ENCODE measurements at places on chromosomes 12 and 14. TPM values are rescaled to one million over a fixed set of nuclear protein-coding genes. Genes with fewer than 3 reads are reported as not detected.

GRCh38 chr12:69501154-69501895 lies 31.1 kb downstream of the FRS2 start:
- no peak for DNase-seq

DNA sequence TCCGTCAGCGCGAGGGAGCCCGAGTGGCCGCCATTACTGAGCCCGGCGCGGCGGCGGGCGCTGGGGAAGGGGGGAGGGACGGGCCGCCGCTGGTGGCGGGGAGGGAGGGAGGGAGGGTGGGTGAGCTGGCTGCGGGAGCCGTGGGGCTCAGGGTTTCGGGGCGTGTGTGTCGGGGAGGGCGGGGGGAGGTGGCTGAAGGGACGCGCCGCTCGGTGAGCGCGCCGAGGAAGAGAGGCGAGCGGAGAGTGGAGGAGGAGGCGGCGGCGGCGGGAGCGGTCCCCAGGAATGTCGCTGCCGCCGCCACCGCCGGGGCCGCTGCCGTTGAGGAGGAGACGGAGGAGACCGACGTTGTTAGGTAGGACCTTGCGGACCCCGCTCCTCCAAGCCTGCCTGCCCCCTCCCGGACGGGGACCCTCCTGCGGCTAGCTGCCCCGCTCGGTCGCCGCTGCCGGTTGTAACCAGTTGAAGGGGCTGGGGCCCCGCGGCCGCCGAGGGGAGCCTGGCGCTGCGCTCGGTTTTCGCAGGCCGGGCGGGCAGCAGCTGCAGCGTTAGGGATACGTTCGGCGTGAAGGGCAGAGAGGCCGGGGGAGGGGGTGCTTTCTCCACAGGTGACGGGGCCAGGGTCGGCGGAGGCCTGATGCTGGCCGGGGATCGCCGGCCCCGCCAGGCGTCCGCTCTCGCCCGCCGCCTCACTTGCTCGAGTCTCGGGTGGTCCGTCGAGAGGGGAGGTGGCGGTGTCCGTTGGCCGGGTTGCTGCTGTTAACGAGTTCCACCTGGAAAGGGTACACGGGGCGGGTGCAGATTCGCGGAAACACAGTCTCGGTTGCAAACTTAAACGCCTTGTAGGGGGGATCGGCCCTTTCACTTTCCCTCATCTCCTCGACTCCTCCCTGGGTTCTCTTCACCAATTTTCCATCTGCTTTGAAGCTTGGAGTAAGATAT lies at the start of gene ARHGAP5:
ARHGAP5 (plus strand) TSS at position 224 of the 942 bp plus-strand sequence. CDS start 13,366 bp downstream, outside the sequence.
- peak; percentile 61 for DNase-seq

- DNase-seq, result no peak
These were observed 192.5 kb upstream of the SYT1 start for GRCh38 chr12:78672033-78672432.

DNA sequence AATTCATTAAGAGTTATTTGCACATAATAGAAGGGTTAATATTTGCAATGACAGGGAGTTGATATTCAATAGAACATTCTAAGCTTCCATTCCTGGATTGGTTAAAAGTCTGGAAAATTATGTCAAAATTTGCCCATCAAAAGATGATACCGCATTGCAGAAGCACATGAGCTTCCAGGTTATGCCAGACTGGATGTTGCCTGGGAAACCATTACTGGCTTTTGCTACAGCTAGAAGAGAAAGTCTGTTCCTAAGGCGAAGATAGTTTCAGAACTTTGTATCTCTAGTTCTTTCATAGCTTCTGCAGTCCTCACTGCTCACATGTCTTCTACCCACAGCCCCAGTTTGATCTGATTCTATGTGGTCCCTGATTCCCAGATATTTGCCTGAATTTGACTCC lies 122.4 kb upstream of the AMIGO2 start:
- no peak for DNase-seq

- DNase-seq, result no peak
These were observed 28.8 kb downstream of the HECTD4 start for GRCh38 chr12:112353393-112353792.

DNA sequence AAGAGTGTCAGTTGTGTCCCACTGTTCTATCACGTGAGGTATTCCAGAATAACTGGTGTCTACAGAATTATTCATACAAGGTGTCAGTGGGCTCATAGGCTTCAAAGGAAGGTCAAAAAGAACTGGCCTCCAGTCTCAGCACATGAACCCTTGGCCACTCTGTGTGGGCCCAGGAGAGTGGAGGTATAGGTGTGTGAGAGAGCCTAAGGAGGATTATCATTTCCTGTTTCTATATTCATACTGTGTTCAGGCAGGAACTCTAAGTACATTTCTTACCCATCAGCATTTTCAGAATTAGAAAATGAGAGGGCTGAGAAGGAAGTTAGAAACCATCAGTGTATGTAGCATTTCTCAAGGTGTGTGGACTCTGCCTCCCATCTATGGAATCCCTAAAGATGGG lies 87.0 kb downstream of the BTG1 start:
- DNase-seq, result no peak

DNA sequence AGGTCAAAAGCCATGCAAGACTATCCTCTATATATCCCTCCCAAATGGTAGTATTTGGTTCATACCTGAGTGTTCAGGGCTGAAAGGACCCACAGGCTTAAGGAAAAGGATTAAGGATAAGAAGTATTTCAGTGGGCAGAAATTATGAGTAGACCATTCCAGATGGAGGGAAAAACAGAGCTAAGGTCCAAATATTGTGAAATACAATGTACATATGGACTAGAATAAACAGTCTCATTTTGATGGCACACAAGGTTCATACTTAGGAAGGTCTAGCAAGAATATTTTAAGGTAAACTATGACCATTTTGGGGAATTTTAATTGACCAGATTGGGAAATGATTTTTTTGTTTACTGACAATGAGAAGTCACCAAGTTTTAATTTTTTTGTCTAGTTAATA lies 124.6 kb downstream of the PRKD1 start:
- DNase-seq, result no peak

- no peak for DNase-seq
These were observed 371.3 kb downstream of the TMEM121 start for GRCh38 chr14:105897725-105898113.

DNA sequence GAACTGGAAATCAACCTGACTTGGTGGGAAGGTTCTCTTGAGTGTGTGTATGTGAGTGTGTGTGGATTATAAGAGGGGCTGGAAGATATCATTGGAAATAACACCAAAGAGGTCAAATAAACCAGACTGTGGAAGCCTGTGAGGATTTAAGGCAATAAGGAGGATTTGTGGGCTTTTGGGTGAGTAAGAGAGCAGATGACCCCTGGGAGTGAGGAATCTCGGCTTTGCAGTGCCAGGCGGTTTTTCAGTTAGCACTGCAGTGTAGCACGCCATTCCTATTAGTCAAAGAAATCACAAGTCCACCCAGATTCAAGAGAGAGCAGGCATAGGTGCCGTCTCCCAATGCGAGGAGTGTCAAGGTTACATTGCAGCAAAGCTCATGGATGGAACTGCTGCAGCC lies 63.3 kb downstream of the CALM1 start:
- DNase-seq, result no peak

GRCh38 chr12:59936534-59936933 lies 340.7 kb downstream of the SLC16A7 start:
- no peak for DNase-seq

DNA sequence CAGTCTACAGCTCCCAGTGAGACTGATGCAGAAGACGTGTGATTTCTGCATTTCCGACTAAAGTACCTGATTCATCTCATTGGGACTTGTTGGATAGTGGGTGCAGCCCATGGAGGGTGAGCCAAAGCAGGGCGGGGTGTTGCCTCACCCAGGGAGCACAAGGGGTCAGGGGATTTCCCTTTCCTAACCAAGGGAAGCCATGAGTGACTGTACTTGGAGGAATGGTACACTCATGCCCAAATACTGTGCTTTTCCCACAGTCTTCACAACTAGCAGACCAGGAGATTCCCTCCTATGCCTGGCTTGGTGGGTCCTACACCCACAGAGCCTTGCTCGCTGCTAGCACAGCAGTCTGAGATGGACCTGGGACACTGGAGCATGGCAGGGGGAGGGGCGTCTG lies 21.0 kb upstream of the ABCC9 start:
- DNase-seq, result no peak

DNA sequence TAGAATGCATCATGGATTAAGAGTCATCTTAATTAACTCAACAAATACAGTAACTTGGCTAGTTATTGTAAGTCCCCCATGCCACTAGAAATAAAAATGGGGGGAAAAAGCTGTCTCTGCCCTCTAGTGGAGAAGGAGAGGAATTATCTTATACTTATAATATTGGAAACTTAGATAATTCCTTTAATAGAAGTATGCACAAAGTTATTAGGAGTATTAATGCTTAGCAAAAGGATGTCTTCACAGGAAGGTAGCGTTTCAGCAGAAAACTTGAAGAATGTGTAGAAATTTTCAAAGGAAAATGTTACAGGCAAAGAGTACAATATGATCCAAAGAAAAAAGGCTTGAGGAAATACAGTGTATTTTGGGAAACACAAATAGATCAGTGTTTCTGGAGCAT lies 19.8 kb downstream of the OR5AU1 start:
- no peak for DNase-seq

GRCh38 chr12:2560356-2560755 lies 234.4 kb upstream of the FKBP4 start:
- no peak for DNase-seq

Gene SYT1
- polyA plus RNA-seq, result 21.3 TPM

Gene STAC3
- 8.0 TPM for polyA plus RNA-seq

Gene PTGR2
- 14.7 TPM for polyA plus RNA-seq

Gene RIPK3
- 3.1 TPM for polyA plus RNA-seq

Gene TAS2R14
- polyA plus RNA-seq, result 3.0 TPM

Gene MEG3
- 138 TPM for polyA plus RNA-seq

Gene NAP1L1
- 790 TPM for polyA plus RNA-seq

Gene AVPR1A
- 9.3 TPM for polyA plus RNA-seq

Gene NGB
- not detected for polyA plus RNA-seq

Gene SERPINA12
- polyA plus RNA-seq, result 0.33 TPM

Gene BICDL1
- polyA plus RNA-seq, result 62.4 TPM

Gene C12orf42
- polyA plus RNA-seq, result not detected

Gene PSMA3
- 155 TPM for polyA plus RNA-seq

Gene MSRB3
- 20.6 TPM for polyA plus RNA-seq

Gene PLEKHD1
- 4.4 TPM for polyA plus RNA-seq

Data from renal cortex interstitium (tissue), 15 donors.